RWPE2 (cell line): ENCODE measurements at places on chromosomes 16 and 17.

- no peak for DNase-seq
Measured at GRCh38 chr17:61579961-61580360, 11.1 kb downstream of the NACA2 start.

DNA sequence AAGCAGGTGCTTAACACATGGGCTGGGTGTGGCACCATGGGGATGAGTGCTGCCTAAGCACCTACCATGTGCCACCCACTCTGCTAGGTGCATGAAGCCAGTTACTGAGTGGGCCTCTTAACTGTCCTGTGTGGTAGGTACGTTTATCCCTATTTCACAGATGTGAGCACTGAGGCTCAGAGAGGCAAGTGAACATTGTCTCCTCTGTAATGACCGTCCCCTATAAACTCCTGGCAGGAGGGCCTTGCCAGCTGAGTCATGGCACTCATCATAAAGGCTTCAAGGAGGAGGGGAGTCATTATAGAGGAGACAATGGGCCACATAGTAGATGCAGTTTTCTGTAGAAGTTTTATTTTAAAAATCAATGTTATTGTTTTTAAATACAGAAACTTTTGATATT lies 79.1 kb downstream of the RAB11FIP4 start:
- DNase-seq = no peak

DNA sequence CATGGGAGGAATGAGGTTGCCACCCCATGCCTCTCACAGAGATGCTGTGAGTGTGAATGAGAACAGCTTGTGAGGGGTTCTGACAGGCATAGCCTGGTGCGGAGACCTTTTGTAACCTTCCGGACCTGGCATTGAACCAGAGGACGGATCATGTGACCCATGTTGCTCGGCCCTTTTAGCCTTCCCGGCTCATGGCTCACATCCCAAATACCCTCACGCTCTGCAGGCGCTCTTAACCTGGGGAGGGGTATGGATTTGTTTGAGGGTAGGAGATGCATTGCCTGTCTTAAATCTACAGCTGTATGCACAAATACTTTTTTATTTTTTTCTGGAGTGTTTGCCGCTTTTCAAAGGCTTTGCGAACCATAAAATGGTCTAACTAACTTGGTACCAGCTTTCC lies 102.4 kb upstream of the CRHR1 start:
- no peak for DNase-seq

- DNase-seq = no peak
Measured at GRCh38 chr16:59748531-59748930, 1014.4 kb upstream of the GOT2 start.

DNA sequence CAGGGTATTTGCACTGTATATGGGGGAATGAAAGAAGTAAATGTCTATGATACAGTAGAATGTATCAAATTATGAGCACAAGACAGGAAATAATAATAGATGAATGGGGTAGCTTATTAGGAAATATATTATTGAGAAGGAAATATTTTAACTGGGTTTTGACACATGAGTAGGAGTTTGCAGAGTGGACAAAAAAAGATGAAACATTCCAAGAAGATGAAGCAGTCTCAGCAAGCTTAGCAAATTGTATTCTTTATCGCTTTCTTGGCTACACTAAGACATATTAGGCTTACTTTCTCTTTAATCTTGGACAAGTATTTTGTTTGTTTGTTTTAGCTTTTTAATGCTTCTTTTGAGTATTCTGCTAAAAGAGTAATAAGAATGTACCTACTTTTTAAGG lies 1.3 kb upstream of the KRTAP4-9 start:
- DNase-seq = no peak

GRCh38 chr16:76768316-76768715 lies 422.7 kb upstream of the MON1B start:
- DNase-seq = no peak

DNA sequence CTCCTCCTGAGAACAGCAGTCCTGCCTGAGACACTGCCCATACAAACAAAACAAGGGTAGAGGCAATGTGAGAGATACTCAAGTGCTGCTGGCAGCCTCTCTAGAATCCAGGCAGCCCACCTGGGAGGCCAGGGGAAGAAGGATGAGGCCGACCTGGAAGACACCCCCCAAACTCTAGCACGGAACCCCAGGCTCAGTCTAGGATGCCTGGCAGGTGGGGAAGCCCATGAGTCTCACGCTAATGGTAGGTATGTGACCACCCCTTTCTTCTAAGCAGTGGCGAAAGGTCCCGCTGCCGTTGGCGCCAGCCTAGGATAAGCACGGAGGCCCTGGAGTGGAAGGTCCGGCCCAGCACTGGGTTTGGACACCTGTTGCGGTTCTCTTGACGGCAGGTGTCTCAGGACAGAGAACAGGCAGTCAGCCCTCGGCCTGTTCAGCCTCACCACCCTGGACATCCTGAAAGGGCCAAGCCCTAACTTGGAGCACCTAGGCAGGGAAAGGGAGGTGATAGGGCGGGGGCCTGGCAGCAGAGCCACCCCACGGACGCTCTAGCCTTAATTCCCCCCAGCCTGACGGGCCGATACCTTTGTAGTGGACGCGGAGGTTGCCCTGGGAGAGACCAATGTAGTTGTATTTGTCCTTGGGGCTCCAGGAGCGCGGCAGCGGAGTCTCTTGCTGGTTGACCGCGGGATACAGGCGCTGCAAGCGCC lies 487 bp downstream of the RANBP10 start:
- no peak for DNase-seq

GRCh38 chr16:57591870-57592485 lies 36.5 kb upstream of the ADGRG1 start:
- peak; percentile 6 for DNase-seq

DNA sequence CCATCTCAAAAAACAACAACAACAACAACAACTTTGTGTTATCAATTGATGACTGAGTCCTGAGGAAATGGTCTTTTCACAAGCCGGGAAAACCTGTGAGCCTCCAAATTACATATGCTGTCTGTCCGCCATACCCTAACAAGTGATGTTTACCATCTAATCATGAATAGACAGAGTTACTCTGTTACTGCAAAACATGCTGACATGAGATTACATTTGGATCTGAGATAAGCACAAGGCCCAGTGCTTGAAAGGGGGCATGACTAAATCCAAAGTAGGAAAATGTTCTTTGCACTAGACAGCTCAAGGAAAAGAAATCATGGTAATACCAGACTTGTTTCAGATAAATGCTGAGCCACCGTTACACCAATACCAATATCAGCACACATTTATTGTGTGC lies 8.6 kb upstream of the ATXN1L start:
- no peak for DNase-seq

DNA sequence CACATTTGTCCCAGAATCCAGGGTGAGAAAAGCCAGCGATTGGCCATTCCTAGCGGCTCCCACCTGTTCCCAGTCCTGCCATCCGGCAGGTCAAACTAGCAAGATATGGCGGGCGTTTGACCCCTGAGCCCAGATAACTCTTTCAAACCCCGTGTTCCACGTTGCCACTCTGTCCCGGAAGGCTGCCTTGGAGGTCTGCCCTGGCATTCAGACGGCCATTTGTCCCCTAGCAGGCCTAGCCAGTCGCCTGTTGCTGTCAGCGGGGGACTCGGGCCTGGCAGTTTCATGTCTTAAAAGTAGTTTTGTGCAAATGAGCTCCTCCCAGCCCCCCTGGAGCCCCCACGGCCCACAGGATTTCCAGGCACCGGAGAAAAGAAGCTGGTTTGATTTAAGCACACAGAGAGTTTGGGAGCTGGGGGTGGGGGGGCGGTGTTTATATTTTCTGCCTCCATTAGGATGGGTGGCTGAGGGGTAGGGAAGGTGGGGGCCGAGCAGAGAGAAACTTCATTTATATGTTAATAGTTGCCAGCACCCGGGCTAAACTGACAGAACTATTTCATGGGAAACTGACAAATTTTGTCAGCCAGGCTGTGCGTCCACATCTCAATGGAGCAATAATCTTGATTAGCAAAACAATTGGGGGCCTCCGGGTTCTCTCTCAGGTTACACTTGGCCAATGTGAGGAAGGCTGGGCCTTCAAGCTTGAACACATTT lies 240.9 kb upstream of the SALL1 start:
- no peak for DNase-seq

DNA sequence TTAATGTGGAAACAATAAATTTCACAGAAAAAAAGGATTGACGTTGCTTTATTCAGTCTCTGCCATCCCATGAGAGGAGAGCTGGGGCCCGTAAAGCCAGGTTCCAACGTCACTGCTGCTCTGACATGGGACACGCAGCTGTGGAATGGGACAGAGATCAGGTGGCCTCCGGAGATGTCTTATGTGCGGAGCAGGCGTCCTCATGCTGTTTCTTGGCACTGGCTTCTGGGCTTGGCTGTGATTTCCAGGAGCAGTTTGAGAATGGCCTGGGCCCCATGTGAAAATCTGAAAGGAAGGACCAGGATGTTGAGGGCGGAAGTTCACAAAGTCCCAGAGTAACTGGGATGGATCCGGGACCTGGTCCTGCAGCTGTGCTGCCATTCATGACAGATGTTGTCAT lies 32.4 kb downstream of the NDEL1 start:
- no peak for DNase-seq
